ENCODE measurements at places on chromosomes 16 and 17.
A peak's percentile ranks its signal among the peaks of the same experiment; 100 is the strongest.

GRCh38 chr17:82194765-82195164, 17.9 kb downstream of the CCDC57 start:
- DNase-seq, result no peak

- no peak for DNase-seq
Observed at GRCh38 chr17:39701012-39701783, 1.3 kb downstream of the ERBB2 start.

- peak; percentile 39 for DNase-seq
Observed at GRCh38 chr17:63931981-63932561, at the start of gene CD79B. CD79B (minus strand) TSS chr17:63932331; CDS start chr17:63932261, 70 bp downstream.

DNA sequence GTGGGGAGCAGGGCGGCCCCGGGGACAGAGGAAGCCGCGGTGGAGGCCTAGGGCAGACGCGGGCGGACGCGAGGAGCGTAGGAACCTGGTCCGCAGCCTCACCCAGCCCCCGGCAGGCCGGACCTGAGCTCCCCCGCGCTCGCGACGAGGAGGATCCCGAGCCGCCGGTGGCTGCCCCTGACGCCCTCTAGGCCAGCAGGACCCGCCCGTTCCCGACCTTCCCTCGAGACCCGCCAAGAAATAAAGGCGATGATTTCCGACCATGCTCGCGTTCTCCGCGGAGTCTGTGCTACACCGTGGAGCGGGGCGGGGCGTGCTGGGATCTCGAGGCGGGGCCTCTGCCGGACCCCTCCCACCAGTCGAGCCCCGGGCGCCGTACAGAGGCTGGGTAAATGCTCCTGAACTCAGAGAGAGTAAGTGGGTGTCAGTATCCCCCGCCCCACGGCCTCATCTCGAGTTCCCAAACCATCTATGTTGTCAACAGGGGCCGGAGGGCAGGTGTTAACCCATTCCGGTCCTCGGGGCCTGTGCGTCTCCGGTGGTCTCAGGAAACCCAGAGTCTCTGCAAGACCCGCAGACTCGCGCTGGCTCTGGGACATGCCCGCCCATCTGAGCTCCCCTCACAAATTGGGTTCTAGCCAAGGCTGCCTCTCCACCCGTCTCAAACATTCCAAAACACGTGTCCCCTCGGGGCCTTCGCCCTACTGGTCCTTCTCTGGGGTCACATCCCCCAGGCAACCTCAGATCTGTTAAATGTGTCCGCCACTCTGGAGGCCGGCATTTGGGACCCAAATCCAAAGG, 13.7 kb downstream of the SYCE1L start:
- DNase-seq, result peak; percentile 65

- no peak for DNase-seq
Observed at GRCh38 chr16:80015566-80015965, 415.0 kb upstream of the MAF start.

GRCh38 chr17:50047488-50048126, 8.3 kb upstream of the ITGA3 start:
- DNase-seq, result no peak

DNA sequence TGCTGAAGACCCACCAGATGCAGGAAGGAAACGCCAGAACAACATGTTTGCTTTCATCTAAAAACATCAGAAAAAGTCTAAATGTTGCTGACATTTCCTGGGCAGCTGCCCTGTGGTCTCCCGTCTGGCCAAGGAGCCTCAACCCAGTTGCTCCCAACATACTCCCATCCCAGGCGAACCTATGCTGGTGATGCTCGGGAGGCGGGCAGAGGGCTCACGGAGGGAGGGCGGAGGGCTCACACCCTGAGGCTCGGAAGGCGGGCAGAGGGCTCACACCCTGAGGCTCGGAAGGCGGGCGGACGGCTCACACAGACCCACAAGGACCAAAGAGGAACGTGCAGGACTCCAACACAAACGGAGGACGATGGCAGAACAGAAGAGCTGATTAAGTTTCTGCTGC, 135.4 kb downstream of the ANKRD11 start:
- DNase-seq, result no peak

DNA sequence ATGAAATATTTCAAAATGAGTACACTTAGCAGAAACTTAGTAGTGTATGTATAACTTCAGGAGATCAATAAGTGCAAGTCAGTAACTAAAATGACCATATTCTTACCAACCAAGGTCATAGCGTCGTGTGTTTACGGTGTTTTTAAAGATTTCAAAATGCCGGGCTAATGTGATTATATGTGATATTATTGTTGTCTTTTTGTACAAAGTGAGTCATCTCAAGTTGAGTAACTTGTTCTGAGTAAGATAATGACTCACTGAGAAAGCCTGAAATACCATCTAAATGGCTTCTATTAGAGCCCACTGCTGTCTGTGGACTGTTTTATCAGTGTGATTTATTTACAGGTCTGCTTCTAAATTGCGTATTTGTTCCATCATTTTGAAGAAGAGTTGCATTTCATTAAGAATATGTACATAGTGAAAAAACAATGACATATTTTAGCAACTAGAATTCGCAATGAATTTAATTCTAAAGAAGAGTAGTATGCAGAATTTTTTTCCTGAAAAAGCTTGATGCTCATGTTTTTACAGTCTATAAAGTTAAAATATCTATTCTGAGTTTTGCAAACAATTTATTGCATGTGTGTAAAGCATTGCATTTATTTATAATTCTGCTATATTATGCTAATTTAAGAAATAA, 12.7 kb downstream of the KRT12 start:
- DNase-seq, result no peak

DNA sequence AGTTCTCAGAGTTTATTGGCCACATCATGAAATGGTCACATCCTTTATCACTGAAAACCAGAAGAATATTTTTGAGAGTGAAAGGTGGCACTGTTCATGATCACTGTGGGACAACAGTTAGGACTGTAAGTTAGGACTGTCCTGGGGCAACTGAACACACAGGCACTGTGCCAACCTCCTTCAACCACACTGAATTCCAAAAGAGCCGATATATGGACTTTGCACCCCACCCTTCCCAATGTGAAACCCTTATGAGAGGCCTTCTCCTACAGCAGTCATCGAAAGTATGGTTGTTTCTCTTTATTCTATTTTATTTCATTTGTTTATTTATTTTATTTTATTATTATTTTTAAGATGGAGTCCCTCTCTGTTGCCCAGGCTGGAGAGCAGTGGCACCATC, 353.5 kb downstream of the TOX3 start:
- no peak for DNase-seq

- no peak for DNase-seq
Observed at GRCh38 chr17:45848405-45848804, 3.7 kb downstream of the SPPL2C start.

- DNase-seq, result no peak
Observed at GRCh38 chr17:69593351-69593715, 178.8 kb downstream of the MAP2K6 start.

- no peak for DNase-seq
Observed at GRCh38 chr17:82876149-82876548, 36.3 kb upstream of the ZNF750 start.

- DNase-seq, result no peak
Observed at GRCh38 chr16:19744670-19745069, 26.6 kb downstream of the IQCK start.

- no peak for DNase-seq
Observed at GRCh38 chr17:45294506-45294905, 22.3 kb downstream of the MAP3K14 start.

DNA sequence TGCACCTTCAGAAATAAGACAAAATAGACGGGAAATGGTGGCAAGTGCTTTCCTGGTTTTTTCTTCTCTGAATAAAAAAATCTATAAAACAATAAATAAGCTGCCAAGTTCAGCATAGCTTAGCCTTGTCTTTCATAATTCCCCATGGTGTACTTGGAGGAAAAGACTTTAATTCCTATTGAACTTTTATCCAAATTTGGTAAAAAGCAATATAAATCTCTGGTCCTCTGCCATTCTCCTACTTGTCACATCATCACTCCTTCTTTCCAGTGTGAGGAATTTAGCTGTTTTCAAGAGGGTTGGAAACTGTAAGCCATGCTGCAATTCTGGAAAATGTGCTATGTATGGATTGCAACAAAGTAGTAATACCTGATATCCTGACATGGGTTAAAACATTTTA, 551.8 kb upstream of the KIF2B start:
- DNase-seq, result no peak

GRCh38 chr17:75487351-75488070, 27.8 kb downstream of the CASKIN2 start:
- peak; percentile 62 for DNase-seq

GRCh38 chr17:77810536-77810935, 148.0 kb upstream of the TNRC6C start:
- DNase-seq, result no peak
